ENCODE measurements at places on chromosomes 16 and 17.

GRCh38 chr17:62716834-62717588 is 89.5 kb downstream of the MRC2 start:
- DNase-seq, result no peak

DNA sequence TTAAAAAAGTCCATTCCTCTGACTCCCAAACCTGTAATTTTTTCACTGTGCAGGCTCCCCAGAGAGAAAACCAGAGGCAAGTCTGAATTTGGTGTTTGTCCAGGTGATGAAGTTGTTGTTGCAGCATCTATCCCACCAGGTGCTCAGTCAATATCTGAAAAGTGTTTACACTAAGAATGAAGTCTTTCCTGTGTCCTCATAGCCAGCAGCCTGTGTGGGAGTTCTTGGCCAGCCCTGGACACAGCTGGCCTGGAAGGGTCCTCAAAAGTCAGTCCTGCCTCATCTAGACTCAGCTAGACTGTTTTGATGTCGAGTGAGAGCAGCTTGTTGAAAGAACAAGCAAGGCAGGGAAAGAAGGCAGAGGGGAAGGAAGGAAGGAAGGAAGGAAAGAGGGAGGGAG is 3.3 kb upstream of the PMP22 start:
- no peak for DNase-seq

DNA sequence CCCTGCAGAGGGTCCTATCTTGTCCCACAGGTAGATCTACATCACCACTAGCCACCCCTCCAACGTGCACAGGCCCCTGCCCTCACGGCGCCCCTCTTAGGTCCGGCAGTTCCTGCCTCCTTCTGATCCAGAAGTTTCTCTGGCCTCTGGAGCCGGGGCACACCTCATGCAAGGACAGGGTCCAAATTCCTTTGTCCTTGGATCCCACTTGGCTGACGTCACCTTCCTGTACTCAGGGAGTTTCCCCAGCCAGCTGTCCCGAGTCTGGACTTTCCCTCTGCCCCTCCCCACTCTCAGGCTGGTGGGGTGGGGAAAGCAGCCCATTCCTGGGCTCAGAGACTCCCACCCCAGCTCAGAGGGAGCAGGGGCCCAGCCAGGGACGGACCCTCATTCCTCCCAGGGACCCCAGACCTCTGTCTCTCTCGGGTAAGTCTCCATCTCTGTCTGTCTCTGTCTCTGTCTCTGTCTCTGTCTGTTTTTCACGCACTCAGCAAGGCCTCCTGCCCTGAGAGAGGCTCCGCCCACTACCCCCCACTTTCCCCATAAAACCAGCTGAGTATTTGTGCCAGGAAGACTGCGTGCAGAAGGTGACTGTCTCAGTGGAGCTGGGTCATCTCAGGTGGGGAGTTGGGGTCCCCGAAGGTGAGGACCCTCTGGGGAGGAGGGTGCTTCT is at the start of gene IL32:
Gene IL32 (plus strand): TSS at position 572 of the 673 bp plus-strand sequence. CDS start 172 bp downstream, outside the sequence.
- DNase-seq, result no peak

DNA sequence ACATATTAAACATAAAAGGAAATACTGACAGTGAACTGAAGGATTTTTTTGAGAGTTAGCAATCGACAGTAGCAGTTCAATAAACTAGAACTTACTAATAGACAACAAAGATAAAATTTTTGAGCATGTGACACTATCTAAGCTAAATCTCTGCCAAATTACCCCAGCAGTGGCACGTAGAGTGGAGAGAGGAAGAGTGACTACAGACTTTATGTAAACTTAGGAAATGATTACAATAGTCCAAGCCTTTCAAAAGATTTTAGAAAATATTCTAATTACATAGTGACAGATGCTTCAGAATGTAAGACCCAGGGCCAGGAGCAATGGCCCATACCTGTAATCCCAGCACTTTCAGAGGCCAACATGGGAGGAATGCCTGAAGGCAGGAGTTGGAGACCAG is 52.4 kb downstream of the CFDP1 start:
- DNase-seq, result no peak

- no peak for DNase-seq
Observed at GRCh38 chr16:14309001-14309886, 238.1 kb downstream of the MRTFB start.

DNA sequence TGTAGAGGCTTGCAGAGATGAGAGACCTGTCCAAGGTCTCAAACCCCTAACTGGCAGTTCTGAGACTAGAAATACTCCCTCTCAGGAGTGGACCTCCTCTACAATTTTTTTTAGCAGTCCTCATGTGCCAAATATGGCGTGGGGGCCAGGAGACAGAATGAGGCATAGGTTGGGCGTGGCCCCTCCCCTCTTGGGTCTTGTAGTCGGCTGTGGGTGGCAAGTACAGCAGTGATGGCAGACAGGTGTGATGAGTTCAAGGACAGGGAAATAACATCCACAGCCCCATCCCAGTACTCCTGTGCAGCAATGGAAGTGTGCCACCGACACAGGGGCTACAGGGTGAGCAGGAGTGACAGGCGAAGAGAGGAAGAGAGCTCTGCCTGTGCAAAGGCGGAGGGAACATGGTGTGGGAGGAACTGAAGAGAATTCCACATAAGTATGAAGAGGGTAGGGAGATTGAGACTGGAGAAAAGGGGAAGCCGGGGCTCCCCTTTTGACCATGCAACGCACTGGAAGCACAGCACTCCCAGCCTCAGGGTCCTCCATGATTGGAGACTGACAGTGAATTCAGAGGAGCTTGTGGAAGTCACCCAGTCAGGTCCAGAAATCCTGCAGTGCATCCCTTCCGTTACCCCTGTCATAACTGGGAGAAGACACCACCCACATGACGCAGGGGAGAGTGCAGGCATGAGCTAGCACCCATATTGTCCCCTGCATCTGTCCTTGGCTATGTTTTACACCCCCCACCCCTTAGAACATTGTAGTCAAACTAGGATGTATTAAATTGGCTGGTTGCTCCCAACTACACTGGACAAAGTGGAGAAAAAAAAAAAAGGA is 14.8 kb upstream of the CETP start:
- DNase-seq, result no peak

DNA sequence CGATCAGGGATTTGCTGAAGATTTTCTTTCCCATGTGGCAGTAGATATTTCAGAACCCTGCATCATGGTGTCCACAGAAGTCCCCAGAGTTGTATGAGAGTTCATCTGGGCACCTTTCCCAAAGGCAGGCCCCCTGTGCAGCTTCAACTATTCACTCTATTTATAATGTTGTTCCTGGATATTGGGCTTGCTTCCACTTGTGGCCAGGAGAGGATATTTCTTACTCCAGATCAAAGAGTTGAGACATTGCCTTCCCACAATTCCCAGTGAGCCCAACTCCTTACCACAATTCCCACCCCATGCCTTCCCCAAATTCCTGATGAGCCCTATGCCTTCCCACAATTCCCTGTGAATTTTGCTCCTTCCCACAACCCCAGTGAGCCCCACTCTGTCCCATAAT is 206.9 kb downstream of the WWOX start:
- no peak for DNase-seq

DNA sequence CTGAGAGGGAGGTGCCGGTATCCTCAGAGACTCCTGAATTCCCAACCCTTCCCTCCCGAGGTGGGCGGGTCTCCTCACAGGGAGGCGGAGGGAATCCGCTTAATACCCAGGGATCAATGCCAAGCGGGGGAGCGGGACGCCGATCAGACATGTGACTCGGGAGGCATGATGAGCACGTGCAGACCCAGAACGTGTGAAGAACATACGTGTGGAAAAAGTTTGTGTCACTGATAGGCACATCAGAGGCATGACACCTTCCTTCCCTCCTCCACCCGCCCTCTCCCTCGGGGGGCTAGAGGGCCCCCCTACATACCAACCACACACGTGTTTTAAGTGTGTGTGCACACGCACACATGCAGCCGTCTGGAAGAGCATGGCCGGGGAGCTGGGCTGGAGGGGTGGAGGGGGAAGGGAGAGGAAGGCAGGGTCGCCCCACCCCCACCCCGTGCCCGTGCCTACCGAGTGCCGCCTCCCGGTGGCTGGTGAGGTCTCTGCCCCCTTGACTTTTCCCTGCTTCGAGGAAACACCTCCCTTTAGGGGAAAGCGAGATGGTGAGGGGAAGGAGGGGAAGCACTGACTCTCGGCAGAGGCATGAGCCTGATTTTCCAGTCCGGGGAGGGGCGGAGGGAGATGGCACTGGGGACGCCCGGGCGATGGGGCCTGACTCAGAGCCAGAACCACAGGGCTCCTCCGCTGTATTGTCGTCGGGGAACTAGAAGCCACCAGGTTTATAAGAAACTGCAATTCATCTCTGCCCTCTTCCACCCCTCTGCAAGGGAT is 12.1 kb upstream of the TBX21 start:
- DNase-seq, result no peak

- DNase-seq, result peak; percentile 32
Observed at GRCh38 chr17:798246-798645, 16.1 kb downstream of the MRM3 start.

GRCh38 chr17:54859187-54859586 is 41.5 kb upstream of the TOM1L1 start:
- DNase-seq, result no peak

- no peak for DNase-seq
Observed at GRCh38 chr16:19708296-19709205, 9.5 kb downstream of the KNOP1 start.

GRCh38 chr16:70432723-70433457 is 6.0 kb downstream of the ST3GAL2 start:
- DNase-seq, result peak; percentile 30

GRCh38 chr17:77089124-77089490 is 51.7 kb upstream of the SEC14L1 start:
- DNase-seq, result no peak

- DNase-seq, result no peak
Observed at GRCh38 chr16:47995354-47995753, 160.4 kb downstream of the ABCC12 start.

GRCh38 chr17:61595418-61596186 is 4.6 kb upstream of the NACA2 start:
- no peak for DNase-seq

GRCh38 chr16:14280541-14280940 is 209.4 kb downstream of the MRTFB start:
- DNase-seq, result no peak

GRCh38 chr17:49333804-49334203 is 28.2 kb downstream of the ZNF652 start:
- DNase-seq, result no peak

DNA sequence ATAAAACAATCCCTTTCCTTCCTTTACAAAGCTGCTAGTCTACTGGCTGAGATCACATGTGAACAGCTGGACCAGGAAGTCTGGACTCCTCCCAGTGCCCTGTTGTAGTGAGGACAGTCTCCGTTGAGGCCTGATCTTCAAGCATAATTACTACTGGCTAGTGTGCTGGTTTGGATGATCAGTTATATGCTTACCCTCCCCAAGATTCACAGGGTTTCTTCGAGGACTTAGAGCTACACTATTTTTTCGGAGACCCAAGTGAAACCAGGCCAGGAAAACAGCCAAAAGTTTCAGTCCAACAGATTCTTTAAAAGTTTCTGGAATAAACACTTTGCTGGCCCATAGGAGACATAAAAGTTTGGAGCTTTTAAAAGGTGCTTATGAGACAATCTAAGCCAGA is 194.9 kb upstream of the CDH11 start:
- no peak for DNase-seq

GRCh38 chr16:51401673-51402072 is 250.6 kb upstream of the SALL1 start:
- no peak for DNase-seq
